SK-MEL-5 (cell line): ENCODE measurements at places on chromosomes 7 and 10.

DNA sequence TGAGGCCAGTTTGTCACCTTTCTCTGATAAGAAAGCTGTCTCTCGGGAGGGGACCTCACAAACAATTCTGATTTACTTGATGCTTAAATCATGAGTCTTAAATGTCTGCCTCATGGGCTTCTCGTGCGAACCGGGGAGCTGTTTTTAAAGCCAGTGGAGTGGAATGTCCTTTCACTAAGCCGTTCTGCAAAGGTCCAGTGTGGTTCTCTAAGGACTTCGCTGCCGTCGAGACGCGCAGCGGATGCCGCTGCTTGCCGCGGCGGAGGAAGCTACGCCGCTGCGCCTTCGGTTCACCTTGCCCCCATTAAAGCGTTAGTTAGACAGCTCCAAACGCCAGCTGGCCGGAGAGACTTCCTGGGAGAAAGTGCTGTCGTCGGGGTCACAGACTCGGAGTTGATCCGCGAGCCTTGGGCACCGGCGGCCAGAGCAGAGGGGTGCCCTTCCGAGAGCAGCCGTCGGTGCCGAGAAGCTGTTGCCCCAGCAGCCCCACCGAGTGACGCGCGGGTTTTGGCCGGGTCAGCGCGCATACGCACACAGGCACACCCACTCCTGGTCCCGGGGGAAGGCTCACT lies 1.3 kb upstream of the HMX3 start:
- no peak for DNase-seq

DNA sequence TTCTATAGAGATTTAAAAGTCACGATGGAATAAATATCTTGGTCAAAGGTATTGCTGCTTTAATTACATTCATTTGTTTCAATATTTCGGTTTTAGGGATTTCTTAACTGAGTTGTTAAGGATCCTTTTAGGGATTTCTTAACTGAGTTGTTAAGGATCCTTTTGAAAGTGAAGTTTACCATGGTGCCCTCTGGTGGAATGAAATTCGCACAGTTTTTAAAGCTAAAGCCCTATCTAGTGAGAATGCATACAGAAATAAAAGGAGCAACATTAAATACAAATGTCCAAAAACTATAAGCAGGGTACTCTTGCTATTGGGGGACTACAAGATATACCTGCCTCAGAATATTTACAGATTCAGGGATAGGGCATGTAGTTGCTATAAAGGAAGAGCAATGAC lies 193.7 kb downstream of the RNLS start:
- DNase-seq: peak; percentile 59

DNA sequence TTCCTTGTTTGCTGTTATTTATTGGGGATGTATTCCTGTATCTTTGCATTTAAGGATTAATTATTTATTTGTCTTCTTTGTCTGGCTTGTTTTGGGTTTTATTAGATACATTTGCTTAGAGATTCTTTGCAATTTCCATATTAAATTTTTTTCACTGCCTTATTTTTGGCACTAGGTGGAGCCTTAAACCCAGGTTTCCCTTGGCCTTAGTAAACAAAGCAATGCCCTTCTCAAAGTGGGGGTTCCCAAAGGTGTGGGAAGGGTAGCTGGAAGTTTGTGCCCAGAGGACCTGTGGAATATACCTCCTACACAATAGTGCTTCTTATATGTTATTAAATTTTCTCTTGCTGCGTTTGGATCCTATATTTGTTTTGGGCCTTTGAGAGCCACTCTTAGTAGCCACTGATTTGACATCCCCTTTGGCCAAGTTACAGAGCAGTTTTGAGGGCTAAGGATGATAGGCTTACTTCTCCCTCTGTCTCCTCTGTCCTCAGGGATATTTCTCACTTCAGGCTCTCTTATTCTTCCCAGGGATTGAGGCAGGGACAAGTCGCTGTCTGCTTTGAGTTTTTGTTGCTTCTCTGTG lies 162.3 kb downstream of the ITGB1 start:
- DNase-seq: peak; percentile 33

DNA sequence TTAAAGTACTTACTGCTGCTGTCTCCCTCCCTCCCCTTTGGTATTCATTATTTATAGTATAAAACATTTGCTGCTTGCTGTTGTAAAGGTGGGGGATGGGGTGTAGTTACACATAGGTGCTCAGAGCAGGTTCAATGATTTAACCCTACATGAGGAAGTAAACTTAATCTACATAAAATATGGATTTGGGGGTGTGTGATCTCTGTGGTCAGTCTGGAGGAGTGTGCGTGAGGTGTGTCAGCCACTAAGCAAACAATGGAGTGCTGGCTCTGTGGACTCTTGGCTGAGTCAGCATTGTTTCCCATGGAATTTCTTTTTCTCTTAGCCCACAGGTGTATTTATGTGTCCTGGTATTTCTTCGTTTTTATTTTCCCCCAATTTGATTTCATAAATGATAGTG lies 133.9 kb downstream of the AUTS2 start:
- no peak for DNase-seq

- DNase-seq: no peak
Measured at GRCh38 chr10:130757821-130758489, 553.6 kb downstream of the TCERG1L start.

GRCh38 chr10:133326745-133327650 lies 9.7 kb downstream of the CALY start:
- DNase-seq: no peak

DNA sequence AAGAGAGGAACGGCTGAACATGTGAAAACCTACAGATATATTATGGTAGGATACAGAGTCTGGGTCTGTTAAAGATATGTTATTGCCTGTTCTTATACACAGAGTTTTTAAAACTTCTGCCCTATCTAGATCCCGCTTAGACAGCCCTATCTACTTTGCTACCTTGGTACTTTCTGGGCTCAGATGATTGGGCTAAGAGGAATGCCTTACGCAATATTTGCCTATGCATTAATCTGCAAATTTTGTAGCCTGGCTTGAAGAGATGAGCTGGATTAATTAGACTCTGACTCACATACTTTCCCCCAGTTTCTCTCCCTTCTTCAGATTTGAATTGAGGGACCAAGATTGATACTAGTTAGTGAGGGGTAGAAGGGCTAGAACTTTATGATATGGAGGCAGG lies 33.6 kb upstream of the A1CF start:
- no peak for DNase-seq
